ENCODE measurements at places on chromosomes 11 and 22.

- DNase-seq, result no peak
Measured at GRCh38 chr11:78282821-78283220, 94.1 kb downstream of the USP35 start.

GRCh38 chr11:9962722-9963121 lies 298.8 kb downstream of the SWAP70 start:
- no peak for DNase-seq

DNA sequence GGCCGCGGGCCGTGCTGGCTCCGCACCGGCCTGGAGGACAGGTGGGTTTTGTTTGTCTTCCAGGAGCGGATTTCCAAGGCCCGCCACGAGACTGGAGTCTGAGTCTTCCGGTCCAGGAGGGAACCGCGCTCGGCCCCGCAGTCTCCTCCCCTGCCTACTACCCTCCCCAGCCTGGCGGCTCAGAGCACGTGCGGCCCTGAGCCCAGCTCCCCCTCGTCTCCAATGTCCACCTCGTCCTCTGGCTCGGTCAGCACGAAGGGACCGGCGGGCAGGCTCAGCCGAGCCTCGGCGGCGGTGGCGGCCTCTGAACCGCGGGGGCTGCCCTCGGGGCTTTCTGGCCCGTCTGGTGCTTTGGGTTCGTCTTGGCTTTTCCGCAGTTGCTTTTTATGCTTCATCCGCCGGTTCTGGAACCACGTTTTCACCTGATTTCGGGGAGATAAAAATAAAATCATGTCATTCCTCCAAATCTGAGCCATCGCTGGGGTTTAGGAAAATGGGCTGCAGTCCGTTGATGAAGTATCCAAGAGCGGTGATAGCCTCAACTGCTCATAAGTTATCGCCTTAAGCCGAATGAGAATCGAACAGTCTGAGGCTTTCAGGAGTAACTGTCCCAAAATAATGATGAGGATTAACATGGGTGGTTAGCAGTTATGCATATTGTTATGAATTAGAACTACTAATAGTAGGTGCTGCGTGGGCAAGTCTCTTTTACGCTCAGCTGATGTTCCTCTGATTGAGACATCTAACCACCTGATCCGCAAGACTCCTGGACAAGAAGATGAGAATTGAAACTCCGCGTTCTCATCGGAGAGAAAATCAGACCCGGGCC lies 4.0 kb downstream of the BSX start:
- no peak for DNase-seq

DNA sequence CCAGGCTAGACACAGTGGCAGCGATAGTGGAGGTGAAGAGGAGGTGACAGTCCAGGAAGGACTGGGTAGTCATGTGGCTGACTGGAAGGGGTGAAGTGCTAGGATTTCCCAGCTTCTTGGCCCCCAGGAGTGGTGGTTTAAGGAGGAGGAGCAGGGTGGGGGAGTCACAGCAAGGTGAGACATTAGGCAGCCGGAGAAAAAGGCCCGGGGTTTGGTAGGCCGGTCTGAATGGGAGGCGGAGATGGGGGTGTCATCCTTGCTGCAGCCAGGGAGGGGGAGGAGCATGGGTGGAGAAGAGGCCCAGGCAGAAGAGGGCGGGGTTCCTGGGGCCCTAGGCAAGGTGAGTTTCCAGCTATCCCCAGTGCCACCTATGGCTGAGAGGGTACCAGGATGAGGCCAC lies 6.1 kb downstream of the SIPA1 start:
- DNase-seq, result no peak

GRCh38 chr11:130609121-130610035 lies 160.9 kb downstream of the ADAMTS15 start:
- peak; percentile 79 for DNase-seq
